Neural crest cell (in vitro differentiated cells): ENCODE measurements at places on chromosomes 12 and 14. TPM values are rescaled to one million over a fixed set of nuclear protein-coding genes. Genes with fewer than 3 reads are reported as not detected.
A peak's percentile ranks its signal among the peaks of the same experiment; 100 is the strongest.

RNASE3 gene
- total RNA-seq = not detected in 2 replicates

LMNTD1 gene
- total RNA-seq = not detected in 2 replicates

DNA sequence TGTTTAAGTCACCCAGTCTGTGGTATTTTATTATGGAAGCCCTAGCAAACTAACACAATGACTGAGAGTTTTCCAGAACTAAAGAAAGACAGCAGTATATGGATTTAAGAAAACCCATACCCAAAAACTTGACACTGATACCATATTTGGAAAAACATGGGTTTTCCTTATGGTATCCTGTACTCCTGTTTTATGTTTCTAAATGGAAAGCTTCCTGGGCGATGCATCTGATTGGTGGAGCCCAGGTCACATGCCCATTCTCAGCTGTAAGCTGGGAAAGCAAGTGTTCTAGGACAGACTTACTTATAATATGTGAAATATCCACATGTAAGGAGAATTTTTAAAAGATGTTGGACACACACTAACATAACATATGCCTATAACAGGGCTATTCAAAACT is 4.5 kb upstream of the RNASE4 start:
- DNase-seq = no peak

GRCh38 chr12:113128802-113129663 is 6.5 kb downstream of the RASAL1 start:
- DNase-seq = no peak

SPRYD3 gene
- 8.8 and 11.2 TPM in 2 replicates for total RNA-seq

CPNE6 gene
- not detected in 2 replicates for total RNA-seq

B3GNT4 gene
- total RNA-seq = 0.19 and 0.41 TPM in 2 replicates

AQP6 gene
- 0.21 TPM in 1 of 2 replicates, not detected in the other for total RNA-seq

OTUB2 gene
- total RNA-seq = 4.4 and 4.8 TPM in 2 replicates

RHEBL1 gene
- total RNA-seq = 1.2 and 2.1 TPM in 2 replicates

- DNase-seq = no peak
Measured at GRCh38 chr12:19979584-19979983, 388.8 kb upstream of the PDE3A start.

GRCh38 chr12:84397263-84397662 is 515.3 kb downstream of the SLC6A15 start:
- no peak for DNase-seq

DNA sequence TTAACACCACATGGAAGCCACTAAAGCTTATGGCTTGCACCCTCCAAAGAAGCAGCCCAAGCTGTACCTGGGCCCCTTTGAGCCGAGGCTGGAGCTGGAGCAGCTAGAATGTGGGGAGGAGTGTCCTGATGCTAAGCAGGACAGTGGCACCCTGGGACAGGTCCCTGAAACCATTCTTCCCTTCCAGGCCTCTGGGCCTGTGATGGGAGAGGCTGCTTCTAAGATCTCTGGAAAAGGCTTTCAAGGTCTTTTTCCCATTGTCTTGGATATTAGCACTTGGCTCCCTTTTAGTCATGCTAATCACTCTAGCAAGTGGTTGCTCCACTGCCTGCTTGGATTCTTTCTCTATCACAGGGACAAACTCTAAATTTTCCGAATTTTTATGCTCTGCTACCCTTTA is 40.9 kb downstream of the OSBPL8 start:
- DNase-seq = no peak

- DNase-seq = peak; percentile 37
Measured at GRCh38 chr12:57173089-57173488, 25.7 kb upstream of the LRP1-AS start.

DNA sequence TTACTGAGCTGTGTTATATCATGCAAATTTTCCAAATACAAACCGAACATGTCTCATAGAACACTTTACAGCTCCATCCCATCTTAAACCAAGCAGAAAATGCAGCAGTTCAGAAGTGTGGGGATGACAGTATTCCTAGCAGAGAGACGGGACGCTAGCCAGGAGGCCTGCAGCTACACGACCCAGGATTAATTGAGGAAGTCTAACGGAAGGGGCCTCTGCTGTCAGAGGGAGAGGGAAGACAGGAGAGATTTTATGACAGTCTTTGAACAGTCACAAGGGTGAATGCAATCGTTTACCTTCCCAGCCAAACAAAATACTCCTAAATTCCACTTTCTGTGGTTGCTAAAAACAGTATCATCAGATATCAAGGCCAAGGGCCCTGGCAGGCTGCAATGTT is 261.9 kb downstream of the TMEM132D start:
- no peak for DNase-seq

DNA sequence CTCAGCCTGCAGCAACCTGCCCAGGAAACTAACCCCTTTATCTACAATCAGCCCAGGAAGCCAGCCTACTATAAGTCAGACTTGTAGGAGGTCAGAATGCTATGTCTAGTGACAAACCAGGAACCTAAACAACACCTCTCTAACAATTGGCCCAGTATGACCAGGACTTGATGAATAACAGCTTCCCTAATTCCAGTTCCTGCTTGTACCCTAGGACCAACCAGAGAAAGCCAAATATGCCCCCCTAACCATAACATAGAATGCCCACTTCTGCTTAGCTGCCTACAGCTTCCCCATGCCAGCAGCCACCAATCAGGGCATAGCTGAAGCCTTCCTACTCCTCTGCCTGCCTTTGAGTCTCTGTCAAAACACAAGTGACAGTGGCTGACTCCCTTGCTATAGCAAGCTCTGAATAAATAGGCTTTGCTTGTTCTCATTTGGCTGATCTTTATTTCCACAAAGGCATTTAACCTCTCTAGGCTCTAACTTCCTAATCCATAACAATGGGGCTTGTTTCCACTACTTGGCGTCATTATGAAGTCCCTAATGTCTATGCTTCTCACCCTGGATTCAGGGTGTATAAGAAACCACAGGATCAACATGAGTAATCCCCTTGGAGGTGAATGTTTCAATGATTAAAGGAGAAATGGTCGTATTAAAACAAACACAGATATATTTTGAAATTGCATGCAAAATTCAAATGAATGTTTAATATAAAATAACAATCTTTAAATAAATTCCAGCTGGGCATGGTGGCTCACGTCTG is 220.2 kb downstream of the ANO6 start:
- DNase-seq = no peak

DNA sequence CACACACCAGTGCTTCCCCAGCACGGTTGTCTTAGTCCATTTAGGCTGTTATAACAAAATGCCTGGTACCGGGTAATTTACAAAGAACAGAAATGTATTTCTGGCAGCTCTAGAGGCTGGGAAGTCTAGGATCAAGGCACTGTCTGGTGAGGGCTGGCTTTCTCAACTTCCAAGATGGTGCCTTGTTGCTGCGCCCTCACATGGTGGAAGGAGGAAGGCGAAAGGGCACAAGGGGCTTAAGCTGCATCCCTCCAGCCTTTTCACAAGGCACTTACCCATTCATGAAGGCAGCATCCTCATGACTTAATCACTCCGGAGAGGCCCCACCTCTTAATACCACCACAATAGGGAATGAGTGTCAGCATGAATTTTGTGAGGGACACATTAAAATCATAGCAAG is 155.5 kb downstream of the SLC15A5 start:
- DNase-seq = no peak

- no peak for DNase-seq
Measured at GRCh38 chr12:2183556-2184541, 131.1 kb downstream of the CACNA1C start.

HNRNPA1 gene
- total RNA-seq = 3,205 and 3,261 TPM in 2 replicates

DNA sequence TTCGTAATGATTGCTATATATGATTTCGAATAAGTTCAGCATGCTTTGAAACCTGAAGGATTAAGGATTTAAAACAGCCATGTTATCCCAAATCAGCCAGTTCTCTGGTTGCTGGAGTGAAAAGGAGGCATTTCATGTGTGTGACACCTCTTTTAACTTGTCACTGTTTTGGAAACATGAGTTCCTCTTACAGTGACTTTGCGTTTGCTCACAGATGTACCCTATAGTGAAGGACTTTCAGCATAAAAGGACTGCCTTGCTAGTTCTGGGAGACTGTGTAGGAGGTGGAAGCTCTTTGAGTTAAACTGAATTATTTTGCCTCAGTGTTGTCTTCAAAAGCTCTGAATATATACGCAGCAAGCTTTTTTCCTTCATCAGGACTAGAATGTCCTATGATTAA is 7.6 kb downstream of the RNASE11 start:
- DNase-seq = no peak

ZDHHC22 gene
- 5.6 and 5.9 TPM in 2 replicates for total RNA-seq

- DNase-seq = no peak
Measured at GRCh38 chr12:67694306-67694900, 45.9 kb downstream of the DYRK2 start.

SYNE3 gene
- 0.82 and 0.96 TPM in 2 replicates for total RNA-seq

- no peak for DNase-seq
Measured at GRCh38 chr14:56976211-56976610, 165.9 kb upstream of the OTX2 start.

DNA sequence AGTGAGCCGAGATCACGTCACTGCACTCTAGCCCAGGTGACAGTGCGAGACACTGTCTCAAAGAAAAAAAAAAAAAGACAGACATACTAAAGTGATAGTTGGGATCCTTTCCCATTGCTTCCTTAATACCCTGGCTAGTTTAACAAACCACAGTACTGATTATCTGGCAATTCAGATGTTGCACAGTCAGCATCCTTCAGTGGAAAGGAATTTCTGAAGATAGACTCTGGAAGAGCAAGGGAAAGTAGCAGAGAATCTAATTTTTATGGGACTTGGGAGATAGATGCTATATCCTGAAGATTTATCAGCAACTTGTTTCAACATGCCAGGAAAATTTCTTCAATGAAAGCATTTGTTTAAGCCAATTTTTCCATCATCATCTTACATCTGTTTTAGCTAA is 6.5 kb upstream of the PPFIBP1 start:
- no peak for DNase-seq

- DNase-seq = no peak
Measured at GRCh38 chr14:76081642-76082041, 70.1 kb upstream of the GPATCH2L start.

DNA sequence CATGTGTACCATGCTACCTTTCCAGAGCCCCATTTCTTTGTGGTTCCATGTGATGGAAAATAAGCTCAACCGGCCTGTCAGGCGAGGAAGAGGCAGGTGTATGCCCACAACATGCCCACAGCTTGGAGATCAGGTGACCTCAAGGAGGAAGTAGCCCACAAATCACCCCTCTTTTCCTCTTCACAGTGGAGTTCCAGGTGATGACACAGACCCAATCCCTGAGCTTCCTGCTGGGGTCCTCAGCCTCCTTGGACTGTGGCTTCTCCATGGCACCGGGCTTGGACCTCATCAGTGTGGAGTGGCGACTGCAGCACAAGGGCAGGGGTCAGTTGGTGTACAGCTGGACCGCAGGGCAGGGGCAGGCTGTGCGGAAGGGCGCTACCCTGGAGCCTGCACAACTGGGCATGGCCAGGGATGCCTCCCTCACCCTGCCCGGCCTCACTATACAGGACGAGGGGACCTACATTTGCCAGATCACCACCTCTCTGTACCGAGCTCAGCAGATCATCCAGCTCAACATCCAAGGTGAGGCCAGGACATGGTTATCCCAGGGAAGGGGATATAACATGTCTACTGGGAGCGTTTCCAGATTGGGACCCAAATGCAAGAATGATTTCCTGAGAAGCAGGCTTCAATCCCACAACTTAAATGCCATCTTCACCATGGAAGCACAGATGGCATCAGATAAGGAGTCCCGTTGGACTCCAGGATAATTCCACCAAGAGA is 5.5 kb downstream of the TAPBPL start:
- DNase-seq = no peak

FOXM1 gene
- total RNA-seq = 147 and 149 TPM in 2 replicates

DNA sequence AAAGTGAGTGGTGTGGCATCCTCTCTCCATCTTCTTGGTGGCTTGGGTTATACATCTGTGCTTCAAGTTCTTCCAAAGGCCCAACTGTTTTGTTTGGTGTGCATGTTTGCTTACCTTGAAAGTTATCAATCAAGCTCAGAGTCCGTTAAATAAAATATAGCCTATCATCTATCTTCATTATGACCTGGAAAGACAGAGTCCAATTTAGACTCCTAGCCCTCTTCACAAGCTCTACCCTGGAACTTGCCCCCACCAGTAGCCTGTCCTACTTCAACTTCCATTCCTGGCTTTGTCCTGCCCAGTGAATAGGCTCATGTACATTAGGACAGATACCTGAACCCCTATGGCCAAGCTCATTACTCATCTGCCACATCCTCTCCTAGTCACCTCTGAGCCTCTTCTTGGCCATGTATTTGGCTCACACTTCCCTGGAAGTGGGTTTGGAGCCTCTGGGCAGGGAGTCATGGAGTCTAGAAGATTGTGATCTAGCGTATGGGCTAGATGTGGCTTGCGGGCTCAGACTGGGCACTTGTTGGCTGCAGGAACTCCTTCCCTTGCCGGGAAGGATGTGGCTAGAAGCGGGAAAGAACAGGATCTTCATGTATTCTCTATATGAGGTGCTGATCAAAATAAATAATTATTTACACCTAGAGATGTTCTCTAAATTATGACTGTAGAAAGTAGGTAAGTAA is 6.4 kb upstream of the SSTR1 start:
- no peak for DNase-seq

GUCY2C gene
- total RNA-seq = not detected in 2 replicates

GMFB gene
- total RNA-seq = 64.8 and 68.5 TPM in 2 replicates

GRCh38 chr14:100900837-100901390 is 2.6 kb downstream of the RTL1 start:
- DNase-seq = peak; percentile 66

DNA sequence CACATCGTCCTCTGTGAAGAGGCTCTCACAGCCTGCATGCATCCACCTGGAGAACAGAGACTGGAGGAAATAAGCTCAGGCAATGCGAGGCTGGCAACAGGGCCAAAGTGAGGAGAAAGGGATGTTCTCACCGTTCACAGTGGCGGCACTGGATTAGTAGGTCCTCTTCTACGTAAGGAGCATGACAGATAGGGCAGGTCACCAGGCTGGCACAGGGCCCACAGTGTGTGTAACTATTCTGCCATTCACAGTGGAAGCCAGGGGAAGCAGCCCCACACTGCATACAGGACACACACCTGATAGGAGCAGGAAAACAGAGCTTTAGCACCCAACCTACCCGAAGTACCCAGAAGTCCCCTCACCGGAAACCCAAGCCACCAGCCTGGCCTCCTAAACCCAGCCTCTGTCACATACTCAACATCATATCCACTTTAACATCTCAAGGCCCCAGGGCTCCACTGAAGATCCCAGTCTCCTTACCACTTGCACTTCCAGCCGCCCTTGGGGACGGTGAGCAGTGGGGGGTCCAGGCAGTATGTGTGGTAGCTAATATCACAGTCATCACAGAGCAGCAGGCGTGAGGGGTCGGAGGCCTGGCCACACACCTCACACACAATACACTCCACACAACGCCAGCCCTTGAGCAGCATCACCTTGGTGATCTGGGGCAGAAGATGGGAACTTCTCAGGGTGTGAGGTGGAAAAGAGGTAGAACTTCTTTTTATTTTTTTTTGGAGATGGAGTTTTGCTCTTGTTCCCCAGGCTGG is 14.3 kb downstream of the KMT2D start:
- DNase-seq = no peak

- DNase-seq = no peak
Measured at GRCh38 chr14:56002876-56003625, 115.2 kb upstream of the PELI2 start.
